ENCODE measurements at places on chromosomes 3 and 15. TPM values are rescaled to one million over a fixed set of nuclear protein-coding genes. Genes with fewer than 3 reads are reported as not detected.

Gene LTF
- total RNA-seq, result not detected

DNA sequence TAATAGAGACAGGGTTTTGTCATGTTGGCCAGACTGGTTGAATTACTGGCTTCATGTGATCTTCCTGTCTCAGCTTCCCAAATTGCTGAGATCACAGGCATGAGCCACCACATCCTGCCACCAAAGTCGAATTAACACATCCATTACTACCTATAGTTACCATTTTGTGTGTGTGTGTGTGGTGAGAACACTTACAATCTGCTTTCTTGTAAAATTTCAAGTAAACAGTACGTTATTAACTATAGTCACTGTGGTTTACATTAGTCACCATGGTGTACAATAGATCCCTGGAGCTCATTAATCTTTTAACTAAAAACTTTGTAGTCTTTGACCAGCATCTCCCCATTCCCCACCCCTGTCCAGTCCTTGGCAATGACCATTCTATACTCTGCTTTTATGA, 270.0 kb downstream of the NAALADL2 start:
- no peak for DNase-seq

Gene SCN11A
- total RNA-seq, result not detected

DNA sequence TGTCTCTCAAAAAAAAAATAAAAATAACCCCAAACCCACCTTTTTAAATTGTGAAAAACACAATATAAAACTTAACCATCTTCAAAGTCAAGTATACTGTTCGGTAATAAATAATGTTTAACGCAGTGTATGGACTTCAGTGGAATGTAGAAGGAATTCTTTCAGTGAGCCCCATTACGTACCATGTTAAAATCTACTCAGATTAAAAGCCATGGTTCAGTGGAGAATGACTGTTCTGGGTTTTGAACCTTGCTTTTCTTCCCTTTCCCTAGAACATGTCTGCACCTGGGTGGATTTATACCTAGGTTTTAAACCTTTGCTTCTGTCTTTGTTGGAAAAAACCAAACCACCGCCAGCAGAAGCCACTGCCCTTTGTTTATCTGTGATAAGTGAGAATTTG, 27.5 kb downstream of the DAG1 start:
- DNase-seq, result no peak

Gene NR2E3
- total RNA-seq, result not detected

DNA sequence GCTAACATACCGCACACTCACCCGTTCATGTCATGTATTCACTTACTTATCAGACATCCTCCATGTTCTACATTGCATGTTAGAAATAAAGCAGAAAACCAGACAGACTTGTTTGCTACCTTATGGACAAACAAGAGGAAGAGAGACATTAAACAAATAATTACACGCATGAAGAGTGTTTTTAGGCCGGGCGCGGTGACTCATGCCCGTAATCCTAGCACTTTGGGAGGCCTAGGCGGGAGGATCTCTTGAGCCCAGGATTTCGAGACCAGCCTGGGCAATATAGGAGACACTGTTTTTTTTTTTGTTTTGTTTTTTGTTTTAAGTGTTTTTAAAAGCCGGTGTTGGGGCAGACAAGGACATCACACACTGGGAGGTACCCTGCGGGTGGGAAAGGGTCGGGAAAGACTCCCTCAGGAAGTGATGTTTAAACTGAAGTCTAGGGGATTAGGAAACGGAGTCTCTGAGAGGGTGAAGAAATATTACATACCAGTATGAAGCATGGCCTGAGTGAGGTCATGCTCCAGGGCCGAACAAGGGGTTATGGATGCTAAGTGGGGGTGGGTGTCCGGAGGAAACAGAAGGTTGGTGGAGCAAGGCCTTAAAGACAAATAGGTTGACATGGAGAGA, 2.1 kb upstream of the USP3 start:
- DNase-seq, result no peak

Gene FETUB
- not detected for total RNA-seq

Gene SEMA3G
- 33.1 TPM for total RNA-seq

DNA sequence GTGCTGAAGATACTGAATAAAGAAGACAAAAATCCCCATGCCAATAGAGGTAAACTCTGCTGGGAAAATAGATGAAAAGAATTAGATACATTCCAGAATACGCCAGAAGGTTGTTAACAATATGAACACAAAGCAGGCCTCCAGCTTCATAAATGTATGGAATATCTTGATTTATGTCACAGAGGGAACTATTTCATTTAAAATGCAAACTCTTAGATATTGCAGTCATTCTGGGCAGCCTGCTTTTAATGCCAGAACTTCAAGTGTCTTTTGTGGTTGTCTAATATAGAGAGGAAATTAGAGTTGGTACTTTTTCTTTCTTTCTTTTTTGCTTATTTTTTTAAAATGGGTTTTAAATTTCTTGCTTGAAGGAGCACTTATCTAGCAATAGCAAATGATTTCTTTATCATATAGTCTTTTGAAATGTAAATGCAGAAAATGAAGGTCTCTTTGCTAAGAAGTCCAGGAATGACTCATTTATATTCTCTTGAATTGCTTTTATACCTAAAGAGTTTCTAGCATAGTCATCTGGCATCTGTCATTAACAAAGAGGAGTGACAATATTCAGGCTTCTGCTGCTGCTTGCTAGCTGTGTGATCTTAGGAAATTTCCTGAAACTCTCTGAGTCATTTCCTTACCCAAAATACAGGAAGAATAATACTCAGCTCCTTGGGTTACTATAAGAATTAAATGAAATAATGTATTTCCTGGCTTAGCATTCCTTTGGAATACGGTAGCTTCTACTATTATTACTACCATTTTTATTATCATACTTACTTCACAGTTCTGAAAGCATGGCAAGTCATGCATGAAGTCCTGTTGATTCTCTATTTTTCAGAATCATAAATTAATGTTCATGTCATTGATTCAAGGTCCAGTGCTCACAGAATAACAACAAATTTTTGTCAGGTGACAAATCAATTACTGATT, 527.6 kb downstream of the DIPK2A start:
- no peak for DNase-seq

DNA sequence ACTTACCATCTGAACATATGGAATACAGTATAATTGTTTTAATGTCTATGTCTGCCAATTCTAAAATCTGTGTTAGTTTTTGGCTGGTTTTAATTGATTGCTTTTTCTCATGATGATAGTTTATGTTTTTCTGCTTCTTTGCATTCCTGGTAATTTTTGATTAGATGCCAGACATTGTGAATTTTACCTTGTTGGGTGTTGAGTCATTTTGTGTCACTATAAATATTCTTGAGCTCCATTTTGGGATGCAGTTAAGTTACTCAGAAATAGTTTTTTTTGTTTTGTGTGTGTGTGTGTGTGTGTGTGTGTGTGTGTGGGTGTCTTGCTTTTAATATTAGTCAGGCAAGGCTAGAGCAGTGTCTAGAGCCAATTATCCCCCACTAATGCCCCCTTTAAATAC, 818.8 kb upstream of the NR2F2 start:
- DNase-seq, result no peak

Gene FBXO40
- total RNA-seq, result not detected

- DNase-seq, result no peak
These were observed 110.3 kb downstream of the MFSD1 start for GRCh38 chr3:158912188-158912587.

- no peak for DNase-seq
These were observed 15.1 kb downstream of the GMNC start for GRCh38 chr3:190847436-190847835.

Gene TGM4
- not detected for total RNA-seq

- no peak for DNase-seq
These were observed 50.5 kb downstream of the MYO1E start for GRCh38 chr15:59322056-59322759.

GRCh38 chr15:67944010-67944641, 104.3 kb upstream of the RNU6-1 start:
- DNase-seq, result no peak

- DNase-seq, result no peak
These were observed 10.3 kb downstream of the SPINT1 start for GRCh38 chr15:40854161-40854560.

DNA sequence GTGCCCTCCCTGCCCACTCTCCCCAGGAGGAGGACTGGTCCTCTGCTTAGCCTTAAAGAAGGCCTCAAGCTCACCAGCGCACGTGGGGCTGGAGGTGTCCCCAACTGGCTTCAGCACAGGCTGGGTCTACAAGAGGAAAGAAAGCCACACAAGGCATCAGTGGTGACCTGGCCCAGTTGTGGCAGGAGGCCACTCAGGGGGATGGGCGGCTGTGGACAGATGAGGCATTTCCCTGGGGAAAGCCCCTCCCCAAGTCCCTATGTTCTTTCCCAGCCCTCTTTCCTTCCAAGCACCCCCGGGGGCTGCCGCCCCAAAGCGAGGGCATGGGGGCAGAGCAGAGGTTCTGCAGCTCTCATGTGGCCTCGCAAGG, 155.2 kb upstream of the TLE3 start:
- no peak for DNase-seq

- DNase-seq, result no peak
These were observed 635 bp upstream of the VILL start for GRCh38 chr3:37989821-37990480.

GRCh38 chr3:141632779-141633374, 105.2 kb upstream of the RNF7 start:
- no peak for DNase-seq

- no peak for DNase-seq
These were observed 290.5 kb downstream of the NAALADL2 start for GRCh38 chr3:175149675-175150074.

DNA sequence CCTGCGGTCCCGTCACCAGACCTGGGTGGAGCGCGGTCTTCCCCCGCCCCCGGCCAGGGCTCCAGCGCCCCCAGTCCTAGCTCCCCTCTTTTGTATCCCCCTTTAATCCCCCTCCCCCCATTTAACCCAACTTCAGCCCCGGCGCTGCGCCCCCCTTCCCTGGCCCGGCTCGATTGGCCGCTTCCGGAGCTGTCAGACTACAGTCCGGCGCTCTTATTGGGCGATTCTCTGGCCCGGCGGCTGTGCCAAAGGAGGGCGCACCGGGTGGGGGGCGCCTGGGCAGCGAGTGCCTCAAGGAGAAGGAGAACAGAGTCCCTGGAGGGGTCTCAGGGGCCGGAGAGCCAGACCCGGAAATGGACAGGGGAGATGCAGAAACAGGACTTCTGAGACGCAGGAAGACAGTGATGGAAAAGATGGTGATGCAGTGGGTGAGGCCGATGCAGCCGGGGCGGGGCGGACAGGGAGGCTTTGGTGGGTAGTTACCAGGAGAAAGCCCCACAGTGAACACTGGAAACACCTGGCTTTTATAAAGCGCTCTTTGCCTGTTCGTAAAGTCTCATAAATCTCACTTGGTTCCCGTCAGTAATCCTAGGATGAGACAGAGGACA, 1.2 kb upstream of the ADCY5 start:
- DNase-seq, result no peak

- no peak for DNase-seq
These were observed 211.8 kb downstream of the NAALADL2 start for GRCh38 chr3:175070946-175071345.

All from CD4-positive, CD25-positive, alpha-beta regulatory T cell (primary cell).